ENCODE measurements at places on chromosomes 3 and 15. TPM values are rescaled to one million over a fixed set of nuclear protein-coding genes. Genes with fewer than 3 reads are reported as not detected.

- DNase-seq, result no peak
Observed at GRCh38 chr3:23548706-23549105, 257.0 kb upstream of the UBE2E1 start.

Gene RARB
- total RNA-seq, result not detected

Gene ITIH1
- not detected for total RNA-seq

Gene OXSM
- 10.0 TPM for total RNA-seq

Gene GOLGA8T
- total RNA-seq, result 0.49 TPM

All from activated naive CD4-positive, alpha-beta T cell treated with anti-CD3 and anti-CD28 coated beads, Interleukin-2, amount 50 U/mL, for 72 hours (primary cell).